ENCODE measurements at places on chromosomes 2 and 18. TPM values are rescaled to one million over a fixed set of nuclear protein-coding genes. Genes with fewer than 3 reads are reported as not detected.

The REG1B gene
- not detected for total RNA-seq

The CTIF gene
- 23.4 TPM for total RNA-seq

The TTN gene
- total RNA-seq, result 5,137 TPM

The SERPINB10 gene
- 7.0 TPM for total RNA-seq

The CD207 gene
- not detected for total RNA-seq

The IL36G gene
- total RNA-seq, result not detected

The RBM44 gene
- 4.0 TPM for total RNA-seq

All from tongue (tissue), 3 donors.